ENCODE measurements at places on chromosomes 4 and X.

DNA sequence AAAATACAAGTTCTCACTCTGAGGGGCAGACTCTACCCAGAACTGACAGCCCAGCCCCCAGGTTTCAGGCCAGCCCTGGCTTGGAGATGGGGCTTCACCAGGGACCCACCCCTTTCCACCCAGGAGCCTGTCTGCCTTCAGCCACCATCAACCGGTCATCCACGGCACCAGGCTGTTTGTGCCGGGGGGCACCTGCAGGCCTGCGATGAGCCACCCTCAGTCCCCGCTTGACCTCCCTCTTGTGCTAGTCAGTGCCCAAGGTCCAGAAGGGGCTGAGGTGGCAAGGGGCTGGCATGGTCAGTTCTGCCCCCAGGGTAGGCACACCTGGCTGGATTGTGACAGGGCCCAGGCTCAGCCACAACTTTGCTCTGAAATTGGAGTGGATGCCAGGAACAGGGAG lies 82.1 kb downstream of the ADRA2C start:
- DNase-seq, result no peak

- DNase-seq, result peak; percentile 28
These were observed 142.0 kb downstream of the RTL3 start for GRCh38 chrX:78517124-78517523.

DNA sequence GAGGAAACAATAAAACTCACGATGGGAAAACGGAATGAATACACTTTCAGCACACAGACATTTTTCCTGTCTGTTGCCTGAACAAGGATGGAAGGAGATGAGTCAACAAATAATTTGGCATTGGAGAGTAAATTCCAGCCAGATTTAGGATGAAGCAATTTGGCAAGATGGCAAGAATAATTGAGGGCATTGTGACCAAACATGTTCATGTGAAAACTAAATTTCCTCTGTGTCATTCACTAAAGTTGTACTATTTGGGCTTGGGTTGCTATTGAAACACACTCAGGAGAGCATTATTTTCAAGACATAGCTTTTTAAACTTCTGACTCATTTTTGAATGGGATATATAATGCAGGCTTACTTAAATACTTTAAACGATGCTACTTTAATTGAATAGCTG lies 1614.4 kb downstream of the PCDH19 start:
- no peak for DNase-seq

DNA sequence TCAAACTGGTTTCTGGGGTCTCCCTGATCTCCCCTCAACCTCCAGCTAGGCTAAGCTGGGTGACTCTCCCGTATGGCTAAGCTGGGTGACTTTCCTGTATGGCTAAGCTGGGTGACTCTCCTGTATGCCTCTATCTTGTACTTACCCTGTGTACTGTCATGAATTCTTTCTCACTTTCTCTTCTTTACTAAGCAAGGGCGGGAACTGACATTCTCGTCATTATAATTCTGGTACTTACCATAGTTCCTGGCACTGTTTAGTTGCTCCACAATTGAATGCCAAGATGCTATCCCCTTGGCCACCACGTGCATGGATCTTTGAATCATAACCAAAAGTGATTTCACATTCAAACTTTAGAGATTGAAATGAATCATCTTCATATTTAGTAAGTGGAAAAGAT lies 8.8 kb downstream of the INTU start:
- DNase-seq, result no peak

- no peak for DNase-seq
These were observed 23.0 kb upstream of the DHX15 start for GRCh38 chr4:24607334-24607733.
